Neural crest cell (in vitro differentiated cells): ENCODE measurements at places on chromosomes 5 and 9.

GRCh38 chr9:16125629-16126028, 572.8 kb downstream of the CCDC171 start:
- DNase-seq: no peak

GRCh38 chr5:174837919-174838902, 113.8 kb downstream of the MSX2 start:
- DNase-seq: peak; percentile 4

- no peak for DNase-seq
Observed at GRCh38 chr9:28981129-28981528, 1407.8 kb upstream of the C9orf72 start.

GRCh38 chr9:16039218-16039987, 486.6 kb downstream of the CCDC171 start:
- no peak for DNase-seq

GRCh38 chr9:106077731-106078130, 383.4 kb downstream of the TMEM38B start:
- DNase-seq: no peak

DNA sequence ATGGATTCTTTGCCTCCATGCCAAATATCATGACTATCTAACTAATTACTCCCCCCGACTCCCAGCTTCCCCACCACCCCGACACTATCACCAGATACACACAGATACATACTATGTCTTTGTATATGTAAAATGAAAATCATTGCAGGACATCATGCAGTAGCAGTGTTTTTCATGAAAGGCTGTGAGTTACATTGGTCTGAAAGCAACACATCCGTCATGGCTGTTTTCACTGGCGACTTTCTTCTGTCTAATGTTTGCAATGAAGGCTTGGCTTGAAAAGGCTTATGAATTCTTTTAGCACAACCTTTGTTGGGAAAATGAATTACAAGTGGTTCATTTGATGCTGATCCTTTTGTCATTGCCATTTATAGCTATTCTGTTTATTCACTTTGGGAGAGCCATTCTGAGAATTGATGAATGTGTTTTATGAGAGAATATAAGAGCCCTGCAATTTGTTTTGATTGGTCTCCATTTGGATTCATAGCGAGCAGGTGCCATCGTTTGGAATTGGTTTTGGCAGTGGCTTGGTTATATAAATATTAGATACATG, 103.4 kb downstream of the PIP5K1B start:
- DNase-seq: no peak

GRCh38 chr5:573976-574375, 38.2 kb upstream of the CEP72 start:
- DNase-seq: no peak

- no peak for DNase-seq
Observed at GRCh38 chr9:68532131-68532530, 8.6 kb downstream of the TMEM252 start.
